ENCODE measurements at places on chromosomes 4 and X.

DNA sequence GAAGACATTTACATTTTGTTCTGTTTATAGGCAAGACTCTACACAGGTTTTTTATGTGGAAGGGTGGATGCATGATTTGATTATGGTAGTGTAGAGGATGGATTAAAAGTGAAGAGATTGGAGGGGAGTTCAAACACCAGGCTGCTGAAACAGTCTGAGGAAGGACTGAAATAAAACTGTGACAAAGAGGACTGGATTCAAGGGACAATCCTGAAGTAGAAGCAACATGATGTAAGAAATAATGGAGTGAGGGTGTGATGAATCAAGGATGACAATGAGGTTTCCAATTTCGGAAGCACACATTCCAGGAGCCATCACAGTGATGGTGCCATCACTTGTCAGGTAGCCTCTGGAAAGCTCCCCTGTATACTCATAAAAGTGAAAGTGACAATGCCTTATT is 103.5 kb downstream of the SYNPO2 start:
- DNase-seq, result no peak

GRCh38 chrX:9473708-9474107 is 8.8 kb downstream of the TBL1X start:
- no peak for DNase-seq

GRCh38 chr4:10321931-10322330 is 135.3 kb downstream of the ZNF518B start:
- DNase-seq, result no peak

GRCh38 chr4:117637347-117637746 is 396.9 kb upstream of the NDST3 start:
- DNase-seq, result no peak

- no peak for DNase-seq
Measured at GRCh38 chr4:76799140-76799539, 98.8 kb downstream of the SOWAHB start.

- no peak for DNase-seq
Measured at GRCh38 chrX:56762707-56763555, 33.9 kb downstream of the NBDY start.

DNA sequence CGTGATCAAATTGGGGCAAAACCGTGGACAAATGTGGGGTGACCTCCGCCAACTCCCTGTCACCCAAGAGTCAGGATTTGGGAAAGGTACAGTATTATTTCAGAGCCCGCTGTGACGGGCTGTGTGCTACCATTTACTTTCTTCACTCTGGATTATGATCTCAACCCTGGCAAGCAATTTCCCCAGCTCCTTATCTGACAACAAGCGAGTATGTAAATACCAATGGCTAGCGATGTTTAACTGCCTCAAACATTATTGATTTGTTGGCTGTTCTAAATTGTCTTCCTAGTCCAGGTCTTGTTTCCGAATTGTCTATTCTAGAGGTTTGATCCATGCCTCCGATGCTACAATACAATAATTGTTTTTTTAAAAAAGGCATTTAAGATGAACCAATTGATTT is 17.7 kb upstream of the PITX2 start:
- no peak for DNase-seq

Data from fibroblast of skin of left quadriceps (primary cell).